Activated CD8-positive, alpha-beta T cell treated with anti-CD3 and anti-CD28 coated beads, Interleukin-2, amount 10 ng/mL, durations not matched to agents 7 days and 5 days (primary cell): ENCODE measurements at places on chromosomes 6 and 20. TPM values are rescaled to one million over a fixed set of nuclear protein-coding genes. Genes with fewer than 3 reads are reported as not detected.

RGS17 gene
- not detected for total RNA-seq

ZBP1 gene
- total RNA-seq, result 10.2 TPM

EYA4 gene
- not detected for total RNA-seq

DNA sequence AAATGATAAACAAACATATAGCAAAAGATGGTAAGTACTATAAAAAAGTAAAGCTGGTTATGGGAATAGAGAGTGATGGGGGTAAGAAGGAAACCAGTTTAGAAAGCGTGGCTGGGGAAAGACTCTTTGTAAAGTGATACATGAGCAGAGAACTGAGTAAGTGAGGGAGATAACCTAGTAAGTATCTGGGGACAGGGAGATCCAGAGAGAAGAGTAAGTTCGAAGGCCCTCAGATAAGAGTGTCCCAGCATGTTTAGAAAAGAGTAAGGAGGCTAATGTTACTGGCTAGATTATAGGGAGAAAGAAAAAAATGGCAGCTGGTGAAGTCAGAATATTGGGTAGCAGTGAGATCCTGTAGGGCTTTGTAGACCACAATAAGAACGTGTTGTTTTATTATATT, 50.7 kb upstream of the HBS1L start:
- no peak for DNase-seq
- H3K27ac ChIP-seq, result no peak overlapping the region
- no peaks in the 10 kb centered on the region for H3K27me3 ChIP-seq
- H3K4me3 ChIP-seq, result no peak overlapping the region
- H3K4me1 ChIP-seq, result peaks cover 42% of the 10 kb centered on the region

- H3K4me3 ChIP-seq, result no peak overlapping the region
- H3K27me3 ChIP-seq, result no peaks in the 10 kb centered on the region
- H3K36me3 ChIP-seq, result no peaks in the 10 kb centered on the region
- no peak overlapping the region for H3K27ac ChIP-seq
Observed at GRCh38 chr6:13400772-13401171, 72.4 kb upstream of the TBC1D7 start.

GRCh38 chr20:10443936-10444335, 8.8 kb downstream of the SLX4IP start:
- H3K4me1 ChIP-seq, result peaks cover 24% of the 10 kb centered on the region
- peaks cover 16% of the 10 kb centered on the region for H3K36me3 ChIP-seq
- H3K27ac ChIP-seq, result no peak overlapping the region
- no peak overlapping the region for H3K4me3 ChIP-seq
- no peaks in the 10 kb centered on the region for H3K27me3 ChIP-seq

DNA sequence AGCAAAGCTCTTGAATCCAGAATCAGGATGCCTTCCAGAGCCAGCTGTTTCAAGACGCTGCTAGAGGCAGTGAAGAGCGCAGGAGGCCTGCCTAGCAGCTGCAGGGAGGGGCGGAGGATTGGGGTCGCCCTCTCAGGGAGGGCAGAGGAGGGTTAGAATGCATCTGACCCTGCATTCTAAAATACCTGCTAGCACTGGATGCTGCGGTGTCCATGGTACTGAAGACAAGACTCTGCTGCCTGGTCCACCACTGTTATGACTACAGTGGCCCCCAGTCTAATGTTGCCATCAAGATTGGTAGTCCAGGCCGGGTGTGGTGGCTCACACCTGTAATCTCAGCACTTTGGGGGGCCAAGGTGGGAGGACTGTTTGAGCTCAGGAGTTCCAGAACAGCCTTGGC, 193.7 kb upstream of the PROKR2 start:
- peaks cover 23% of the 10 kb centered on the region for H3K4me1 ChIP-seq
- no peak overlapping the region for H3K4me3 ChIP-seq
- no peak for DNase-seq
- no peaks in the 10 kb centered on the region for H3K36me3 ChIP-seq
- H3K27me3 ChIP-seq, result no peaks in the 10 kb centered on the region

DNA sequence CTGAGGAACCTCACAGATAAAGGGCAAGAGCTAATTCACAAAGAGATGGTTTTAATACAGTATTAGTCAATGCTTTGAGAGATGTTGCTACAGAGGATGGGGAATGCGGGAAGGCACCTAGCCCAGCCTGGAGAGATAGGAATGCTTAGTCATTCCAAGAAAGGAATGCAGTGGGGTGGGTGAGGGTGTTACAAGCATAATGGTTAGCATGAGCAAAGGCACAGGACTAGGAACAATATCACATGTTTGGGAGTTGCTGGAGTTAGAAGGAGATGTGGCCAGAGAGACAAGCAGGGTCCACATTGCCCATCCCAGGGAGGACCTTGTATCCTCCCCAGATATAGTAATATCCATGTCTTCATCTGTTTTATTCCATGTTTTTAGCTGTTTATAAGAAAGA, 107.0 kb upstream of the OGFRL1 start:
- H3K27me3 ChIP-seq, result peaks cover 30% of the 10 kb centered on the region
- no peak overlapping the region for H3K4me3 ChIP-seq
- no peaks in the 10 kb centered on the region for H3K4me1 ChIP-seq
- H3K36me3 ChIP-seq, result no peaks in the 10 kb centered on the region
- no peak for DNase-seq

- no peak overlapping the region for H3K27ac ChIP-seq
- no peak overlapping the region for H3K4me3 ChIP-seq
- H3K4me1 ChIP-seq, result peaks cover 7% of the 10 kb centered on the region
- peaks cover 2% of the 10 kb centered on the region for H3K36me3 ChIP-seq
Observed at GRCh38 chr6:70520575-70520974, 46.2 kb upstream of the SDHAF4 start.

- DNase-seq, result no peak
- peaks cover 4% of the 10 kb centered on the region for H3K27me3 ChIP-seq
- H3K36me3 ChIP-seq, result no peaks in the 10 kb centered on the region
Observed at GRCh38 chr6:161462148-161462547, 188.3 kb upstream of the AGPAT4 start.

- no peaks in the 10 kb centered on the region for H3K36me3 ChIP-seq
- no peak overlapping the region for H3K4me3 ChIP-seq
Observed at GRCh38 chr20:53801609-53802370, 208.2 kb upstream of the ZNF217 start.

DNA sequence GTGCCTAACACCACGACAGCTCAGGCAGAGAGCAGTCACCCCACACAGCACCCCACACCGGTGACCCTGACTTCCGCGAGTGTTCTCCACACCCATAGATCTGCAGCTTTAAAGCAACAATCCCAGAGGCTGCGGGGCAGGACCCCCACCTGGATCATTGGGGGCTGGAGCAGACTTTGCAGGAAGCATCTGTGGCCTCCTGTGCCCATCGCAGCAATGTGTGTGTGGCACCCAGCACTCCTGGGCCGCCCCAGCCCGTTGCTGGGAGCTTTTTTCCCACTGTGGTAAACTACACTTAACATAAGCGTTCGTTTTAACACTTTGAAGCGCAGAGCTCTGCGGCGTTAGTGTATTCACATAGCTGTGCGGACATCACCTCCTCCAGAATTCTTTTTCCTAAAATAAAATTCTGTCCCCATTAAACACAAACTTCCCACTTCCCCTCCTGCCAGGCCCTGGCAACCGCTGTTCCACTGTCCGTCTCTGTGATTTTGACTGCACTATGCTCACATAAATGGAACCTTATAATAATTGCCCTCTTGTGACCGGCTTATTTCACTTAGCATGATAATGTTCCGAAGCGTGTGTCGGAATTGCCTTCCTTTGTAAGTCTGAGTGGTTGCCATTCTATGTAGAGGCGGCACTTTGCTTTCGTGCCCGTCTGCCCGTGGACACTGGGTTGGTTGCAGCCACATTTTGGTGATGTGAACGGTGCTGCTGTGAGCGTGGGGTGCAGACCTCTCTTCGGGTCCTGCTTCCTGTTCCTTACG, 382.5 kb downstream of the CDH4 start:
- DNase-seq, result no peak
- no peaks in the 10 kb centered on the region for H3K36me3 ChIP-seq
- no peaks in the 10 kb centered on the region for H3K27me3 ChIP-seq
